SJCRH30 (cell line): ENCODE measurements at places on chromosomes 2 and 18. TPM values are rescaled to one million over a fixed set of nuclear protein-coding genes. Genes with fewer than 3 reads are reported as not detected.

DNA sequence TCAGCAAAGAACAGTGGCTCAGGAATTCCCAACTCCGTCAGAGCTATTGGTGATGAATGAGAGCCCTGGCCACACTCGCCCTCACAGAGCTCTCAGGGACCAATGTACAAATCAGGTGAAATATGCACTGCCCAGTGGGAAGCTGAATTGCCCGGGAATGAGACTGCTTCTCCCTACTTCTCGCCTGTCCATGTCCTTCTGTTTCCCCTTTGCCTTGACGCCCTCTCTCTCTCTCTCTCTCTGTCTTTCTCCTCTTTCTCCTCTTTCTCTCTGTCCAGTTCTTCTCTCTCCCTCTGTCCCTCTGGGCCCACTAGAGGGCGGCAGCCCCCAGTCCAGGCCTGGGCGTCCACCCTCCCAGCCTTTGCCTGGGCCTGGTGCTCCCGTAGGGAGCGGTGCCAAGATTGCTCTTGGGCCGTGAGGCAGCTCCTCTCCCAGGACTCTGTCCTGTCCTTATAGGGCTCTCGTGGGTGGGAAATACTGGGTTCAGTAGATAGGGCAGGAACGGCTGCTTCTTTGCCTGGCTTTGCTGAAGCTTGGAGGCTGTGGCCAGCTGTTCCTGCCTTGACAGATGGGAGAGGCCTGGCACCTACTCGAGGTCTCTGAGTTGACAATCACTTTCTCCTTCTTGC is 28.4 kb upstream of the PUM2 start:
- DNase-seq = peak; percentile 98

KRTCAP3 gene
- total RNA-seq = 0.24 and 1.2 TPM in 2 replicates

ATF2 gene
- 35.2 and 48.5 TPM in 2 replicates for total RNA-seq

DNA sequence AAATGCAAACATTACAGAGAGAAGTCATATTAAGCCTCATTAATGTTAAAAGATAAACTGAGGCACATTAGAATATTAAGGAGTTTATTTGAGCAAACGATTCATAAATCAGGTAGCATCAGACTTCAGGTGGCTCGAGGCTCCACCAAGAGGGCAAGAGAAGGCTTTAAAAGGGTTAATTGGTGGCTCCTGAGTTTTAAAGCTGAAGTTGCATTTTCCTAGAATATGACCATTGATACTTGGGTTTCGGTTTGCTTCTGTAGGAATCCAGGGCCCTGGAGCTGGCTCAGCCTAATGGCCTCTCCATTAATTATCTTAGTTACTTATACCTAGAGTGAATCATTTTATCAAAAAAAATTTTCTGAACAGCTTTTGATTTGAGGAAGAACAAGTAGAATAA is 123.7 kb upstream of the NABP1 start:
- no peak for DNase-seq

MEP1B gene
- not detected in 2 replicates for total RNA-seq

DNA sequence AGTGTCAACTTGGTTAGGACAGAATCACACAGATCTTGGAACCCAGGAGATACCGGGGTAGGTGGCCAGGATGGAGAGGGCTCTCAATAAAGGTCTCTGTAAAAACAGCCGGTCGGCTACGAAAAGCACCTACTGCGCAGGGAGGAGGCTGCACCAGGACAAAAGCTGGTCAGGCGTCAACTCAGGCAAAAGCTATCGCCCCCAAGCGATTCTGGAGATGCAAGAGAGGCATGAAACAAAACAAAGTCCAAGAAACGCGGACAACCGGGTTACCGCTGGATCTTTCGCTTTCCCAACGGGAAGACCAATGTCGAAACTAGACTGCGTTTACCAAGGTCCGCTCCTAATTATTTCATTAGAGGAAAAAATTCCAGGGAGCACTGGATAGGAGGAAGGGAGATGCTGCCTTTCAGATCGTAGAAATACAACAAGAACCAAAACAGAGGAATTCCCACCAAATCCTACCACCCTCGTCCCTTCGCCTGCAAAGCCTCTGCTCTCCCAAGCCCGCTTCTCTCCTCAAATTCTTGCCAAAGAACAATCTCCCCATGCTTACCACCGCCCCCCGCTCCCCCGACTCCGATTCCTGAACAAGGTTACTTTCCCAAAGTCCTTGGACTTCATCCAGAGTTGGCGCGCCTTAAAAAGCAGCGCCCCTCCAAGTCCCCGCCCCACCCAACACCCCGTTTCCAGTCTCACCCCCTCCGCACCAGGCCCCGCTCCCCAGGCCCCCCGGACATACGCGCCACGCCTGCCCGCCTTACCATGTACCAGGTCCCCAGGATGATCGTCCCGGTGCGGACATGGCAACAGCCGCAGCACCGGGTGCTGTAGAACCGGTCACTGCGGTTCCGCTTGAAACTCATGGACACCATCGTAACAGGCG is 539 bp downstream of the LAPTM4A start:
- DNase-seq = peak; percentile 71

- peak; percentile 66 for DNase-seq
Observed at GRCh38 chr2:38277245-38278116, 99.6 kb downstream of the ATL2 start.

C2orf72 gene
- total RNA-seq = not detected in 2 replicates

DNA sequence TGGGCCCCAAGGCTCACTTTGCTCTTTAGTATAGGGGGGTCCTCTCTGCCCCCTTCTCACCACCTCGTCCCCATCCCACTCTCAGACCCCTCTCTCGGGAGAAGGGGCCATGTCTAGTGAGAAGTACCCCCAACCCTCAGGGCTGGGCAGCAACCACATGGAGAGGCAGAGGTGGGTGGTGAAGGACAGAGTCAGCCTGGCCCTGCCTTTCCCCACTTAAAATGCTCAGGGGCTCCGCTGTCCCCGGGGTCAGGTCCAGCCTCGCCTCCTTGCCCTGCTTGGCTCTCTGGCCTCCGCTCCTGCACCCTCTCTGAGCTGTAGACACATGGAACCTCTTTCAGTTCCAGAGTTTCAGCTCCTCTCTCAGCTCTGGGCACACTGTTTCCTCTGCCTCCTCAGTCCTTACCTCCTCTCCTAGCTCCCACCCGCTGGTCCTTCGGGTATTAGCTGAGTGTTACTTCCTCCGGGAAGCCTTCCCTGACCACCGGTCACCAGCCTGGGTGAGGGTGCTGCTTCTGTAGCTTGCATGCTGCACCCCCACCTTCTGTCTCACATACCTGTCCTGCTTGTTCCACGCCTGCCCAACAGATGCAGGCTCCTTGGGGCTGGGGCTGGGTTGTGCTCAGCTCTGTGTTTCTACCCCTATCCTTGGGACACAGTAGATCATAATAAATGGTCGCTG is 79.5 kb upstream of the OTOF start:
- no peak for DNase-seq

DNA sequence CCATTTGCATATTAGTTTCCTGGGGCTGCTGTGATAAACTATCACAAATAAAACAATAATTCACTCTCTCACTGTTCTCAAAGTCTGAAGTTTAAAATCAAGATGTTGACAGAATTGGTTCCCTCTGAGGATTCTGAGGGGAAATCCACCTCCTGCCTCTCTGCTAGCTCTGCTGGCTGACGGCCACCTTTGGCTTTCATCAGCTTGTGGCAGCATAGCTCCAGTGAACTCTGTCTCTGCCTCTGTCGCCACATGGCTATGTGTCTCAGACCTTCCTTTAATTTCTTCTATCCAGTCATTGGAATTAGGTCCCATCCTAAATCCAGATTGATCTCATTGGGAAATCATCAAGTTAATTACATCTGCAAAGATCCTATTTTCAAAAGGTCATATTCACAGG is 38.9 kb upstream of the TRIM43 start:
- DNase-seq = no peak

DNA sequence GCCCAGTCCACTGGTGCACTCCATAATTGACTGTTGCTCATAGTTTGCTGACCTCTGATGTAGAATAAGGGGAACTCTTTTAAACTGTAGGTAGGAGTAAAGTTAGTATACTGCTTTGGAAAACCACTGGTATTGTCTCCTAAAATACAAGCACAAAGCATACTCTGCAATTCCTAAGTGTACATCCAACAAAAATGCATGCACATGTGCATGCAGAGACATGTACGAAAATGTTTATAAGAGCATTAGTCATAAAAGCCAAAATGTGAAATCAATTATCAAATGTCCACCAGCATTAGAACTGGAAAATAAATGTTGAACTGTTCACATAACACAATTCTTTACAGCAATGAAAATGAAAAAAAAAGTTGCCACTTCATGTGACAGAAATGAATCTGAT is 39.8 kb upstream of the DDX18 start:
- DNase-seq = no peak

GALR1 gene
- not detected in 2 replicates for total RNA-seq

DNA sequence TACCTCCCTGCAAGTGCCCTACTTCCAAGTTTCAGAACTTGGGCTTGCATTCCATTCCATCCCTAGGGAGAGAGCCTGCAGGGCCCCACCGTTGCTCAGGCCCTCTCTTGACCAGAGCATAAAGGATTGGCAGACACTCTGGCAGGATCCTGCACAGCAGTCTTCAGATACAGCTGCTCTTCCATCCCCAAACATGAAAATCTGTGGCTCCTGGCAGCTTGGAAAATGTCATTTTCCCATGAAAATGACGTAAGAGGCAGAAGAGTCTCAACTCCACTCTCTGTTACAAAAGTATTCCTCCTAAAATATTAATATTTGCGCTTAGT is 162.6 kb downstream of the GFPT1 start:
- peak; percentile 83 for DNase-seq

DNA sequence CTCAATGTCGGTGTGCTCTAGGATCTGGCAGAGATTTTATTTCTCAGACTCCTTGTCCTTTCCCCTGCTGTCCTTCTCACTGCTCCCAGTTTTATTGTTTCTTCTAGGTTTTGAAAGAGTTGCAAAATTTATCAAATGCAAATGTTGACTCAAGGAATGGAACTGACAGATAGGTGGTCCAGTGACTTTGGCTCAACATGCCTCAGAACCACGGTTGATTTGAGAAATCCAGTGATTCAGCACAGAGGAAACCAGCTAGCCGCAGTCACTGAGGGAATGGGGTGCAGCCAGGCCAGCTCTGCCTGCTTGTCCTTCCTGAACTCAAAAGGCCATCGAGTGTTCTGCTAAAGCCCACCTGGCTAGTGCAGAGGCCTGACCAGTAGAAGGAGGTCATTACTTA is 125.7 kb upstream of the LYPD6 start:
- no peak for DNase-seq

ABCG5 gene
- total RNA-seq = not detected in 2 replicates

GRCh38 chr18:52426041-52426440 is 86.0 kb downstream of the DCC start:
- no peak for DNase-seq

GRCh38 chr2:10135296-10136089 is 13.0 kb downstream of the RRM2 start:
- peak; percentile 68 for DNase-seq

MTCL1 gene
- total RNA-seq = 9.6 and 9.8 TPM in 2 replicates

ALPP gene
- total RNA-seq = 0.08 TPM in 1 of 2 replicates, not detected in the other

- no peak for DNase-seq
Observed at GRCh38 chr18:7879717-7880116, 312.6 kb downstream of the PTPRM start.

GRCh38 chr2:126704434-126705160 is 48.6 kb downstream of the GYPC start:
- no peak for DNase-seq

- DNase-seq = no peak
Observed at GRCh38 chr2:168147830-168148794, 99.3 kb downstream of the STK39 start.

GRCh38 chr2:67215214-67216055 is 181.7 kb upstream of the ETAA1 start:
- peak; percentile 73 for DNase-seq

GRCh38 chr2:205439621-205440020 is 242.7 kb upstream of the NRP2 start:
- no peak for DNase-seq

DNA sequence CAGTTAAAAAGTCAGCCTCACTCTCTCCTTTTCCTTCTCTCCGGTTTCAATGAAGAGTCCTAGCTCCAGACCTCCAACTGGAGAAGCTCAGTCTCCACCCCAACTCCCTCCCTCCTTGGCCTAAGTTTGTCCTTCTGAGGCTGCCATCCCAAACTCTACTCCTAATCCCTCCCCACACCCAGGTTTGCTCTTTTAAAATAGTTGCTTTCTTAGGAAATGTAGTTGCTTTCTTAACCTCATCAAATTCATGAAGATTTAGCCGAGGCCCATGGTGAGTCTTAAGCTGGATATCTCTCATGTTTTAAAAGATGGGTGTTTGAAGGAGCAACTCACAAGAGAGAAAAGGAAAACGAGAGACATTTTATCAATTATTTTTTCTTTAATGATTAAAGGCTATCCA is 937 bp upstream of the LANCL1 start:
- peak; percentile 44 for DNase-seq

DNA sequence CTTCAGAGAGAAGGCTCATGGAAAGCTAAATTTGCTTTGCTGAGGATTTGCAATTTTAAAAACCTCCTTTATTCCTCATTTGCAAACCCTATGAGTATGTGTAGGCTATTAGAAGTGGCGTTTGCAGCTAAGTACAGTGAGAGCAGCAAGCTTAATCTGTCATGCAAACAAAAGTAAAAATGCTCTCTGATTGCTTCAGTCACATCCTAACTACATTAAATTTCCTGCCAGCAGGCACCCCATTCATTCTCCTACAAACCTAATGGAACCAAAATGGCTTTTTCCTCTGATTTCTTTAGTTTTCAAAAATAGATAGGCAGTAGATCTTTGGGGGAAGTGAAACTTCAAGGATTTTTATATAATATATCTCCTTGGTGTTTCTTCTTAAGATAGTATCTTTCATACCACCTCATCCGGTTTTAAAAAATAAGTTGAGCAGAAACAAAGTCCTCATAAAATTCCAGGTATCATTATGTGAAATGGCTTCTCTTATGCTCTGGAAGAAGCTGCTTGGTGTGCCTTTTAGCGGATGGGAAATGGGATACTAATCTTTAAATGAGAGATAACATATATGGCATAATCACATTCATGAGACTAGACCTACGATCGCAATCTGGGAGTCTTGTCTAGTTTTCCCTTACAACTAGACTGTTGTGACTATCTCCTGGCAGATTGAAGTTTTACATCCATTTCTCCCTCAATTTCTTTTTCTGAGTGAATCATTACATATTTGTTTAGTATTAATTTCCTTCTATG is 49.1 kb downstream of the CLIP4 start:
- no peak for DNase-seq

DNA sequence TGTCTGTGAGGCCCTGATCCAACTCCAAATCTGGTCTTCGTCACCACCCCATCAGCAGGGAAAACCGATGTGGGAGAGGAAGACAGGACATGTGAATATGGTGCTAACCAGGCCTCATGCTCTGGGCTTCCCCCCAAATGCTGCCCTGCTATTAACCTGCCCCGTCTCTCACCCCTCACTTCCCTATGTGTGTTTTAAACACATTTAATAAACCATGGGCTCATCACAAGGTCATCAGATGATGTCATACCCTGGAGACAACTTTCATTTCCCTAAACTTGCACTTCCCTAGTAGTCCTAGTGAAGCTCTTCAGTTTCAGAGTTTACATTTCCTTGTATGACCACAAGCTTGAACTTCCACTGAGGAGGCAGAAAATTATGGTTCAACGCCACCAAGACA is 49.9 kb downstream of the CD8B2 start:
- DNase-seq = no peak

TXNDC9 gene
- total RNA-seq = 49.4 and 52.2 TPM in 2 replicates

DNA sequence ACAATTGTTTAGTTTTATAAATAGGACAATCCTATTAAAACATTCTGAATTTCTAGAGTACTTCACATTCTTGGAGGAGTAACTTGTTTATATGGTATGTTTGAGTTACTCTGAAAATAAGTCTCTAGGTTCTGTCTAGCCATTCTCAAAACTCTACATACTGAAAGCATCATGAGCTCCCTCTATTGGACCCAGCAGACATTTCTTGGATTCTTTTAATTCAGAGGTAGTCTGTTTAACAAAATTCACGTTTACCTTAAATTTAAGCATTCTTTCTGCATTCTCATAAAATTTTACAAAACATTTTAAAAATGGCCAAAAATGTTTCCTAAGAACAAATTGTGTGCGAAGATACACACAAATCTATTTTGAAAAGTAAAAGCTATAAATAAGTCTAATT is 15.3 kb downstream of the SP9 start:
- peak; percentile 54 for DNase-seq
